Parietal lobe (tissue), 2 donors: ENCODE measurements at places on chromosomes 4 and X. TPM values are rescaled to one million over a fixed set of nuclear protein-coding genes. Genes with fewer than 3 reads are reported as not detected.

Gene TLR10
- 0.63 TPM for total RNA-seq

Gene CLCN4
- 56.3 TPM for total RNA-seq

Gene SNX12
- 57.9 TPM for total RNA-seq

Gene UCHL1
- 918 TPM for total RNA-seq

Gene NPY1R
- 40.4 TPM for total RNA-seq

Gene CFAP47
- 5.6 TPM for total RNA-seq

Gene IL2
- total RNA-seq: not detected

Gene UGT2B11
- total RNA-seq: not detected

Gene USP38
- total RNA-seq: 28.8 TPM

Gene MAGEA12
- not detected for total RNA-seq

Gene CT45A2
- total RNA-seq: not detected

Gene KDM6A
- 47.0 TPM for total RNA-seq

Gene ANKRD17
- 124 TPM for total RNA-seq

Gene SLC4A4
- 18.5 TPM for total RNA-seq

Gene SLC10A6
- total RNA-seq: not detected

Gene MSANTD1
- total RNA-seq: 11.0 TPM
